ENCODE measurements at places on chromosomes 13 and 19.

DNA sequence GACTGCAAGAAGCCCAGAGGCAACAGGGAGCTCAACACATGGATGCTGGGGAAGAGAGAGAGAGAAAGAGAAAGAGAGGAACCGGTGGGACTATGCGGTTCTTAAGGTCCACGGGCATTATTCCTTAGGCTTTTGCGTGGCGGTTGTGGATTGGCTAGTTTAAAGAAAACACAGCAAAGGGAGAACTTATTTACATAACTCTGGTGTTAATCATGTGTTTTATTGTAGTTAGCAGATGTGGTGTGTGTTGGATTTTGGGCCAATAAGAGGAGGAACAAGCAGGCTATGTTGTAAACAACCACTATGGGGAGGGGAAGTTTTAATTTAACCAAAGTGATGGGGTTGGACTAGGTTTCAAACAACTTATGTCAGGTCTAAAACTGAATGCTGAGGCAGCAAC lies 275.3 kb upstream of the KLF12 start:
- DNase-seq: no peak

- no peak for DNase-seq
Observed at GRCh38 chr19:4499855-4500254, 18.4 kb downstream of the PLIN4 start.

DNA sequence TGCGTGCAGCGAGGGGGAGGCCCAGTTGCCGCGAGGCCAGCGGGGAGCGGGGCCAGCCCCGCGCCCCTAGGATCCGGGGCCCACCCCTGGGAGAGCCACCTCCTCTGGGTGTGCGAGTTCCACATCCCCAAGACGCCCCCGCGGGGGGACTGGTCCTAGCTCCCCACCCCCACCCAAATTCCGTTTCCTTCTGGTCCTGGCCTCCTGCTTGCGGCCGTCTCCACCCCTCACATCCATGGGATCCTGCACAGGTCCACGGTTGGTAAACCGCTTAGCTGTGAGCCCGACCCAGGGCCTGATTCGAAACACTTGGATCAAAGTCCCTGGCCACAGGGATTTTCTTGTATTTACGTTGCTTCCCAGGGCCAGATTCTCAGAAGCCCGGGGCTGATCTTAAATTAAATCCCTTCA lies 324 bp upstream of the FBXO17 start:
- no peak for DNase-seq

DNA sequence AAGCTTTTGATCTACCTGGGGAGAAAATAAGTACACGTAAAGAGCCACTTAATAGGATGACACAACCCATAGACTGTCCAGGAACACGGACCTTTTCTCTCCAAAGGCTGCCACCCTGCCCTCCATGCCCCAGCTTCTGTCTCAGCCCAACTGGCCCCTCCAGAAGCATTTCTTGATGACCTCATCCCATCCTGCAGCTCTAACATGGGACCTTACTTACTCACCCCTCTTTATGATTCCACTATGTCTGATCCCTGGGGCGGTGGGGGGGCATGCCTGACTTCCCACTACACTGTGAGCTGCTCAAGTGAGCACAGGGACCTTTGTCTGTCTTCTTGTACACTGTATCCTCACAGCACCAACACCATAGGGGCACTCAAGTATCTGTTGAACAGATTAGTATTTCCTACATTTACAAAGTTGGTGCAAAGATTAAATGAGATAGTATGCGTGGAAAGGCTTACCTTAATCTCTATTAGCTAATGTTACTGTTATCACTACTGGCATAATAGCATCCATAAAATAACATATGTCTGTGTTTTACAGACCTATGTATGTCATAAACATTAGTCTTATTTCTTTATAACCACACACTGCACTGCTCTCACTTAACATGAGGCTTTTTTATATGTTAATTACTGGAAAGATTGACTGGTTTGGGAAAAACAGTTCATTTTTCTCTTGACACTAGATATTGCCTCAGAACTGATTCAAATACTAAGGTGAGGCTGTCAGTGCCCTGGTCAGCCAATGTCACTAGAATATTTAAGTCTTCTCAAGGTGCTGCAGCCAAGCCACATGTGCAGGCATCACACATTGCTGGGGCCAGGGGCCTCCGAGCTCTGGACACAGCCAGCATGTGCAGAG lies 100.9 kb downstream of the FOXO1 start:
- DNase-seq: no peak

- no peak for DNase-seq
Observed at GRCh38 chr19:28294395-28294794, 918.6 kb downstream of the UQCRFS1 start.

- DNase-seq: no peak
Observed at GRCh38 chr13:94952787-94953186, 240.4 kb upstream of the SOX21 start.

DNA sequence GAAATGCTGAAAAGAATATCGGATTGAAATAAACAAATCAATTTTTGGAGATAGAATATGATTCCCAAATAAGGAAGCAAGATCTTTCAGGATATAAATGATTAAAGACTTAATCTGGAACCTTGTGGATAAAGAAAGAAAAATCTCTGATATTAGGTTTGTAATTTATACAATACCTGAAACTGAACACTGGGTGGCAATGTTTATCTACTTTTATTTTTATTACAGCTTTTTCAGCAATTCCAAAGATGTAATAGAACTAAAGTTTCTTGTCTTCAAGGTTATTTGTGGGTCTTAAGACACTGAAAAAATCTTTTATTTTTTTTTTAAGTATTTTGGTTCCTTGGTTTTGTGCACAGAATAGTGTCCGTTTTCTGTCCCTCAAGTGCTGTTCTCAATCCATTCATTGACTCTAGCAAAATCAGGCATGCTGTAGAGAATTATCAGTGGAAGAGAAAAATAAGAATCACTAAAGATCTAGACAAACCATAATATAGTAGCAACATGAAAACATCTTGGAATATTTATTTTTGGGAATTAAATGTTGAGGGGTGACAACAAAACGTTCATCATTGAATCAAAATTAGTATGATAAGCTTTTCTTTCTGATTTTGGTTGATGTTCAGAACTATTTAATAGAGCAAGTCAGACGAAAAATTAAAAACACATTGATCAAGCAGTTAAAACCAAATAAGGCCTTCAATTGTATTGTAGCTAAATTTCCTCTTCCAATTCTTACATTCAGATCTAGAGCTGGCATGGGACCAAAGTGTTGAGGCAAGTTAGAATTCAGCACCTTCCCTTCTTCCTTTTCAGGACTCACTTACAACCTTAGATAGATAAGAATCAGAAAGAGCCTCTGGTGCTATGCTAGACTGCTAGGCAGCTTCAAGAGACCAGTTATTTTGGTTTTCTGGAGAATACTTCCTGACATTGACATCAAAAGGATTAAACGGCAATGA lies 704.4 kb upstream of the PCDH20 start:
- no peak for DNase-seq

DNA sequence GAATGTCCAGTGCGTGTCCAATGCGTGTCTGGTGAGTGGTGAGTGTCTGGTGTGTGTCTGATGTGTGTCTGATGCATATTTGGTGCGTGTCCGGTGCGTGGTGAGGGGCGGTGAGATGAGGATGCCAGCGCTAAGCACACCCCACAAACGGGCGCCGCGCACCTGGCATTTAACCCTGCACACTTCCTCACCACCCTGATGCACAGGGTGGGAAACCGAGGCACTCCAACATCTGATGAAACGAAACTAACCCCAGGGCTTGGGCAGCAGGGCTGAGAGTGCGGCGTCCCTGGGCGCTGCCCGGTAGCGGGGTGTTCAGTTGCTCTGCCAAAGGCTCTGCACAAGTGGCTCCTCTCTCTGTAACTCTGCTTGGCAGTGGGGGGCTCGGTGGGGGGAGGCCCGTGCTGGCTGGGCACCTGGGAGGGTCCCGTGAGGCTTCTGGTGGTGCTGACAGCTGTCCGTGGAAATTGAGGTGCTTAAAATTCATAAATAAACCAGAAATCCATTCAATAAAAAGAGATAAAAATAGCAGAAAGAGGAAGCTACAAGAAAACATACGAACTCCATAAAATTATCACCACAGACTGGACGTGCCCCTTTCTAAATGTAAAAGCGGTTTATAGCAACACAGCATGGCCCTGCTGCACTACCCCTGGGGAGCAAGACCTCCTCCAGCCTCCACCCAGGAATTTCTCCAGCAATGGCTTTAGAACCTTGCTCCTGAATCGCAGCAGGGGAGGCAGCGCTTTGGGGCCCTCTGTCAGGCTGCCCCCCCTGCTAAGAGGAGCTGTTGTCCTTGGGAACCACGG lies 76.0 kb downstream of the RASA3 start:
- DNase-seq: no peak

GRCh38 chr13:43773602-43774001 lies 13.2 kb downstream of the ENOX1 start:
- DNase-seq: no peak

- no peak for DNase-seq
Observed at GRCh38 chr13:57825066-57825465, 193.5 kb downstream of the PCDH17 start.
